ENCODE measurements at places on chromosomes 11 and 22.
A peak's percentile ranks its signal among the peaks of the same experiment; 100 is the strongest.

DNA sequence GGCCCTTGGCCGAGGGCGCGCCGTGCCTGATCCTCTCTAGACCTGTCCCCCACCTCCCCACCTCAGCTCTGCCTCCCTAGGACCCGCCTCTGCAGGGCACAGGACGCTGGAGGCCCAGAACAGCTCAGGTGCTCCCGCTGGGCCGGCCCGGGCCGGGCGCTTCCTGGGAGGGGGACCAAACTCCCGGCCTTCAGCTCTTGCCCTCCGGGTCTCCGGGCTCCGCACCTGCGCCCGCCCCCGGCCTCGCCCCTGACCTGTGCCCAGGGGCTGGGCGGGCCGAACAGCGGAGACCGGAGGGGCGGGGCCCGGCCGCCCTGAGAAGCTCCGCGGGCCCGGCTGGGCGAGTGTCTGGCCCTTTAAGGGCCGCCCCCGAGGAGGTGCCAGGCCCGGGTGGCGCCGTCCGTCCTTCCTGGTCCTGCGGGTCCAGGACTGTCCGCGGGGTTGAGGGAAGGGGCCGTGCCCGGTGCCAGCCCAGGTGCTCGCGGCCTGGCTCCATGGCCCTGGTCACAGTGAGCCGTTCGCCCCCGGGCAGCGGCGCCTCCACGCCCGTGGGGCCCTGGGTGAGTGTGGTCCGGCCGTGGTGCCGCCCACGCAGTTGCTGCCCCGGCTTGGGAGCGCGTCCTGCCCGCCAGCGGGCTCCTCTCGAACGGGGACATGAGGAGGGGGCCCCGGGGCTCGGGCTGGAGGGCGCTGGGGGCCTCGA, at the start of gene SSH3:
SSH3 (plus strand) TSS at position 399 of the 703 bp plus-strand sequence; CDS start at position 495, 96 bp downstream.
- DNase-seq, result peak; percentile 49

DNA sequence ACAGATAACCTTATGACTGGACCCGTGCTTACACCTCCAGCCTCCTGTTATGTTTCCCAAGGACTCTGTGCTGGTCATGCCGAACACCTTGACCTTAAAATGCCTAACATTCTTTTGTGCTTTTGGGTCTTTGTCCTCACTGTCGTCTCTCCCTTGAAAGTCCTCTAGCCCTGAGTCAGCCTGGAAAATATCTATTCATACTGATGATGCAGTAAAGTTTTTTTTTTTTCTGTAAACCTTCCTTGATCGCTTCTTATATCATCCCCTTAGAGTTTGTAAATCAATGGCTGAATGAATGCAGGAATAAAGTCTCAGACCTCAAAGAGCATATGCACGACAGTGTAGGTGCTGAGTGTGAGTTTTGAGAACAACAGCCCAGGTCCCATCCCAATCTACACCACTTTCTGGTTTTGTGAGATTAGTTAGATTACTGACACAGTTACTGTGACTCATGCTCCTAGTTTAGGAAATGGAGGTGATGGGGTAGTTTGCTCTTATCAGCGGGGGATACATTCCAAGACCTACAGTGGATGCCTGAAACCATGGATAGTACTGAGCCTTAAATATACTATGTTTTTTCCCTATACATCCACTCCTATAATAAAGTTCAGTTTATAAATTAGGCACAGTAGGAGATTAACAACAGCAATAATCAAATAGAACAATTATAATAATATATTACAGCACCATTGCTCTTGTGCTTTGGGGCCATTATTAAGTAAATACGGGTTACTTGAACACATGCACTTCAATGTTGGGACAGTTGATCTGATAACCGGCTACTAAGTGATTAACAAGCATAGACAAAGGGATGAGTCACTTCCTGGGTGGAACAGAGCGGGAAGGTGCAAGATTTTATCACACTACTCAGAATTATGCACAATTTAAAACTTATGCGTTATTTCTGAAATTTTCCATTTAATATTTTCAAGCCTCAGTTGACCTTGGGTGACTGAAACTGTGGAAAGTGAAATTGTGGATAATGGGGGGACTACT, 8.6 kb downstream of the TCN1 start:
- no peak for DNase-seq

- no peak for DNase-seq
Observed at GRCh38 chr11:62984451-62984991, at the start of gene SLC22A6. TSS of gene SLC22A6 (minus strand) at chr11:62984967. CDS start at chr11:62984690, 277 bp downstream.

DNA sequence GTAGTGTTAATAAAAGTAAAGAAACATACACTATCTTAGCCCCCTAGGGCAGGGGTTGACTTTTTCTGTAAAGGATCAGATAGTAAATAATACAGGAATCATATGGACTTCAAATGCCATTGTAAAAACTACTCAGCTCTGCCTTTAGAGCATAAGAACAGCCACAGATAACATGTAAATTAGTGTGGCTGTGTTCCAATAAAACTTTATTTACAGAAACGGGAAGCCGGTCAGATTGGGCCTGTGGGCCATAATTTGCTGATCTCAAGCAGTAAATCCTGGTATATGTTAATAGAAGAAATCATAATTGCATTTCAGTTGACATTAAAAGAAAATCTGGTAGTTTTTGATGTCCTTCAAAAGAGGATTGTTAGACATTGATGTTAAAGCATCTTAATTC, 76.5 kb downstream of the ZC3H12C start:
- DNase-seq, result no peak

DNA sequence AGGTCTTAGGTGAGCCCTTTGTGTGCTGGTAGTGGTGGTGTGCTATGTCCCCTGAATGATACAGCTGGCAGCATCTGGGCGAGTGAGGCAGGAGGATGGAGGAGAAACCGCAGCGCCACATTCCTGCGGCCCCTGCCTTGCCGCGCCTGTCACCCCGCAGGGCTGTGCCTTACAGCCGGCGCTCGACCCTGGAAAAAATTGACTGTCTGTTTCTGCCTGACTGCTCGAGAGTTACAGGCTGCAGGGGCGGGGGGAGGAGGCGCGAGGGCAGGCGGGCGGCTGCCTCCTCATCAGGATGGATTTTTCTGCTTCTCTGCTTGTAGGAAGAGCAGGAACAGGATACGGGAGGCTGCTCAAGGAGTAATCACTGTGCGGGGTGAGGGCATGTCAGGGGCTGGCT, 443.4 kb downstream of the MIAT start:
- no peak for DNase-seq

DNA sequence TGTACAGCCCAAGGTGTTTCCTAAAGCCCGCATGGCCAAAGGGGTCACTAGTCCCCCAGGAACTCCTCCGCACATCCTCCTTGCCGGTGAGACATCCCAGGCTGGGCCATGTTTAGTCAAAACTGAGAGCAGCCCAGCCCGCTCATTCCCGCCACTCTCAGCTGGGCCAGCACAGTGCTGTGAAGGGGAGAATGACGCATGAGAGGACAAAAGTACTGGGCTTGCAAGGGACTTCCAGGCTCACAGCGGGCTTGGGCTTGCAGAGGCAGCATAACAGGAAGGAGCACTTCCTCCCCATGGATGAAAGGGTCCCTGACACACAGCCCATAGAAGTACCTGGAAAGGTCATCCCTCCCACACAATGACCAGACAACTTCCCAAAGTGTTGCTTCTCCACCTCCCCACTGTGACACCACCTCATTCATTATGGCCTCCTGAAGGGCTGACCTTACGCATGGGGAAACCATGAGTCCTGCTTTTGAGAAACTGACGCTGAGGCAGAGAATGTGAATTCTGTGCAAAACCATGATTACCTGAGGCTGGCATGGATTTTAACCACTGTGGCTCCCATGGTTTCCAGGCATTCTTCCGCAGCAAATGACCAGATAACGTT, 19.1 kb downstream of the ETS1 start:
- DNase-seq, result no peak

DNA sequence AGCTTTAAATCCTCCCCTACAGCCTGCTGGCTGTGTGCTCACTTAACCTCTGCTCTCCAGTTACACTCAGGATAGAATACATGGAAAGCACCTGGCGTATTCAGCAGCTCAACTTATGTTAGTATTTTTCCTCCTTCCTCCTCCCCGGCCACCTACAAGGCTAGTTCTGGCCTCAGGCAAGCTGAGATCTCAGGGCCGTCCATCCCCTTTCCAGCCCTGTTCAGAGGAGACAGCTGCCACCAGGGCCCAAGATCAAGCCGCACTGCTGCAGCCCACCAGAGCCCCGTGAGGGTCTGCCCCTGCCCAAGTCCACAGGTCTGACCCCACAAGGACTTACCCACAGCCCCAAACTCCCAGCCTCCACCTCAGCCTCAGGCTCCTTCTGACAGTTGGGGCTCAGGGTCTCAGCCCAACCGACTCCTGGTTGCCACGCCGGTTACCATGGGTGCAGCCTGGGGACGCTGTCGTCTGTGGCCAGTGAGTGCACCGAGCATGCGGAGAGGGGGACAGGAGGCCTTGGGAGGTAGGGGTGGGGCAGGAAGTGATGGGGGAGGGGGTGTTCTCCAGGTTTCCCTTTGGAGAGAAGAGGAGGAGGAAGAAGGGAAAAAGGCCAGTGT, at the start of gene C11orf16:
C11orf16 (minus strand) TSS at position 384 of the 617 bp plus-strand sequence. CDS start 639 bp downstream, outside the sequence.
- no peak for DNase-seq

- DNase-seq, result no peak
Observed at GRCh38 chr22:43170131-43170480, 16.8 kb downstream of the TTLL12 start.

DNA sequence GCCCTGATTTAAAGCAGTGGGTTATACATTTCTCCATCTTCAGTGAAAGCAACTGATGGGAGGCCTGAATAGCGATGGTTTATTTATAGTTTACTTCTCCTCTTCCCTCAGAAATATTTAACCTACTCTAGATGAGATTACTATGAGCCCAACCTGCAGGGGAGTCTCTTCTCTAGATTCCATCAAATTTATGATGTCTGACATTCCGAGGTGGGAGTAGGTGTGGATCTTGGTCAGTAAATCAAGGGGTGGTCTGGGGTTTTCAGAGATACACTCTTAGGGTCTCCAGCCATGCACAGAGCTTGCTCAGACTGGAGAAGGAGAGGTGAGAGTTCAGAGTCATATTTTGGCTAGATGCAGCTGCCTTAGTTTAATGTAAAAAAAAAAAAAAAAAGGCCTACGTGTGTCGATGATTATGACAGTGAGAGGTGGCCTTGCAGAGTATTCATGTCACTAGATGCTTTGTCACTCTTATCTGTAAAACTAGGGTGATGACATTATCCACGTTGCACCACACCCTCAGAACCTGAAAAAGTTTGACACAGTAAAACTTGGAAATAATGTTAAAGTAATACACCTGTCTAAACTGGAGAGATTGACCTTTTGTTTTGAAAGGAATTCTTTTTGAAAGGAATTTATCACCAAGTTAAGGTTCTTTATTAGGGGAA, 81.2 kb downstream of the EXT2 start:
- no peak for DNase-seq

GRCh38 chr11:77287615-77288273, 13.7 kb downstream of the GDPD4 start:
- DNase-seq, result no peak
